ENCODE measurements at places on chromosomes 1 and 21. TPM values are rescaled to one million over a fixed set of nuclear protein-coding genes. Genes with fewer than 3 reads are reported as not detected.

Gene CLEC20A
- not detected for total RNA-seq

Gene CELA3A
- total RNA-seq, result 4.8 TPM

Gene ZC3H12A
- total RNA-seq, result 1.8 TPM

Gene ADGRL4
- 33.0 TPM for total RNA-seq

Gene OLFM3
- total RNA-seq, result not detected

DNA sequence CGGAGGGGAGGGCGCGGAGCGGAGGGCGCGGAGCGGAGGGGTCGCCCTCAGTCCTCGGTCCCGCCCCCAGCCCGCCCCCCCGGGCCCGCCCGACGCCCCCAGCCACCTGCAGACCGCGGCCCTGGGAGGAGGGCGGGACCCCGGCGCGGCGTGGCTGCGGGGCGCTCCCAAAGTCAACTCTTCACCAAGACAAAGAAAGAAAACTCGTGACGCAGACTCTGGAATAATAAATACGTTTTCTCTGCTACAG is 1.2 kb downstream of the HES4 start:
- DNase-seq, result no peak

DNA sequence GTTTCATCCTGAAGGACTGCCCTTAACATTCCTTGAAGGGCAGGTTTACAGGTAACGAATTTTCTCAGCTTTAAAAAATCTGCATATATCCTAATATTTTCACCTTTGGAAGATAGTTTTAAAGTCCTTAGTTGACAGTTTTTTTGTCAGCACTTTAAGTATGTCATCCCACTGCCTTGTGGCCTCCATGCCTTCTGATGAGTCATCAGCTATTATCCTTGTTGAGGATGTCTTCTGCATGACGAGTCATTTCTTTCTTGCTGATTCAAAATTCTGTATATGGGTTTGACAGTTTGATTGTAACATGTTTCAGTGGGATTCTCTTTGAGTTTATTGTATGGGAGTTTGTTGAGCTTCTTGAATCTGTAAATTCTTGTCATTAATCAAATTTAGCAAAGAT is 500.6 kb downstream of the DISC1 start:
- no peak for DNase-seq

- no peak for DNase-seq
These were observed 201.5 kb upstream of the C1orf174 start for GRCh38 chr1:4101459-4102161.

GRCh38 chr1:70874818-70875217 is 172.8 kb downstream of the PTGER3 start:
- DNase-seq, result no peak

GRCh38 chr1:202045705-202046104 is 35.3 kb downstream of the ELF3 start:
- DNase-seq, result no peak

DNA sequence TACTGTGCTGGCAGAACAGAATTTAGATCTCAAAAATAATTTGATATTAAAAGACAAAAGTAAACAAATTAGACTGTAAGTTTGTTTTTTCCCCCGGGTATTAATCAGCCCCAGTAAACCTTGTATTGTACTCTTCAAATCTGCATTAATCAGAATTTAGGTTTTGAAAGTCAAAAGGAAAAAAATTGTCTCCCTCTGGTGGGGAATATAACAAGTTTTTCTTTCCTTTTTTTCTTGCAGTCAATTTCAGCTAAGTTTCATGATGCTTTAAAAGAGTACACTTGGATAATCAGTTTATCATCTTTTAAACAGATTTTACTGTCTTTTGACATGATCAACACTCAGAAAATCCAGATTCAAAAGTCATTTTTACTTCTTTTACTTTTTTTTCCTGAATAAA is 134.5 kb upstream of the PKN2 start:
- DNase-seq, result no peak

- DNase-seq, result no peak
These were observed 66.3 kb upstream of the PPP2R5A start for GRCh38 chr1:212218911-212219310.

DNA sequence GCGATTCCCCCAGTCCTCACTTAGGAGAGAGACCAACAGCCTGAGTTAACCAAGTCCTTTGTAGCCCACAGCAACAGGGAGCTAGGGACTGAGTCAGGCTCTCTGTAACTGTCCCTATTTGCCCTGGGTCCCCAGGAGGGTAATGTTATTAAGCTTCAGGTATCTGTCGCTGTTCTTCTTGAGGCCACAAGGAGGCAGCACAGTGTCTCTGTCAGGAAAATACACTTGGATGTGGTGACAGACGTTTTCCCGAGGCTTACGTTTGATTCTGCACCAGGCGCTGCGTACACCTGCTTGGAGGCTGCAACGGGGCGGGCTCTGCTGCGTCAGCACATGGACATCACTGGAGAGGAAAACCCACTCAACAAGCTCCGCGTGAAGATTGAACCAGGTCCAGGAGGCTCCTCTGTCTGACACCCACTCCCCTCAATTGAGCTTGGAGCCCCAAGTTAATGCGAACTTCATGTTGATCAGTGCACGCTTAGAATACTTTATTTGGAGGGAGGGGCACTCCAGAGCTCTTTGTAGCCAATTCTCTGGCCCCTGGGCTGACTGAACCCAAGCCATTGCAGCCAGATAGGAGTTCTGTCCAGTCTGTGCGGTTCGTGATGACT is 10.7 kb upstream of the ELF3 start:
- DNase-seq, result no peak

GRCh38 chr1:23865543-23865930 is 2.6 kb downstream of the FUCA1 start:
- DNase-seq, result peak; percentile 32

DNA sequence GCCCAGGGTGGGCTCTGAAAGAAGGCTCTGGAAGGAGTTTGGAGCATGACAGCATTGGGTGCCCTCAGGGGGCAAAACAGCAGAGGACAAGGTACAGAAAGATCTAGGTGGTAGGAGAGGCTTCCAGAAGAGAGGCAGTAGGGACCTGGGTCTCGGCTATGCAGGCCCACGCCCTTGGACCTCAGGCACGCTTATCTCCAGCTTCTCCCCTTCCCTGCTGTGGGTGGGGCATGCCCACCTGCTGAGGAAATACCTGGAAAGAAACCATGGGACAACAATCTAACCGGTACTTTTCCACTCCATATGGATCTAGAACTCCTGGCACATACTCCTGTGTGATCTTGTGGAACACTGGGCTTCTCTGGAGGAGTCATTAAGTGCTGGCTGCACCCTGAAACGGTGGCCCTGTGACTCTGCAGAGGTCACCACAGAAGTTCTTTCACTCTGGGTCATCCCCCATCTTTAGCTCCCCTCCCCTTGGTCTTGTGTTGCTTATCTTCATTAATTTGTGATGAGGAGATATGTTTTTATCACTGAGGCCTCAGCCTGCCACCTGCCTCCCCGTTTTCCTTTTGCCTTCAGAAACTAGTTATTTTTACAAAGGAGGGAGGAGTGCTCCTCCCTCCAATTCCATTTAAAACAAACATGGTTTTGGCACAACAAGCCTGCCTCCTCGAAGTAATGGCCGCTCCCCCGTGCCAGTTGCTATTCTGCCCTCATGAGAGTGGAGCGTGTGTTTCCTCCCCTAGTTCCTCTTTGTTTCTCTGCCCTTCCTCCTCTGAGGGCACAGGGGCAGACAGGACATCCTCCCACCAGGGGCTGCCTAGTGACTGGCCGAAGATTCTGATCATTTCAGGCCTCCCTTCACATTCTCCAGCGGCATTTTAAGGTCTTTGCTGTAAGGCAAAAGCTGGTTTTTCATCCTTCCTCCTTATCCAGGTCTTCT is 78.0 kb upstream of the ATP5PO start:
- DNase-seq, result no peak

DNA sequence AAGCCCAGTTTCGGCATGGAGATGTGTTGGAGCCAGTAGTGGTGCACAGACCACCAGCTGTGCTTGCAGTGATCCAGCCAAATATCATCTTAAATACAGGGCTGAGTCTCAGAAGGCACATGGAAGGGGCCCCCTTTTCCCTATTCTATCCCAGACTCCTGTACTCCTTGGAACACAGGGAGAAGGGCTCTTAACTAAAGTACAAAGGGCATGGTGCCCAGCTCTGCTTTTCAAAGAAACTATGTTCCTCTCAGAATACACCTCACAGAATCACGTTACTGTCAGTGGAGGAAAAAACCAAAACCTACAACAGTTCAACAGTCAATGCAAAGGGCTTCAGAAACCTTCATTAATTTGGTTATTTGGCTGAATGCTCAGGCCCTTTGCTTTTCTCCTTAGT is 180.6 kb upstream of the C1orf105 start:
- DNase-seq, result no peak

- DNase-seq, result no peak
These were observed 51.6 kb upstream of the DESI2 start for GRCh38 chr1:244601336-244601735.

GRCh38 chr1:170200621-170201397 is 55.0 kb downstream of the NTMT2 start:
- DNase-seq, result no peak

- peak; percentile 55 for DNase-seq
These were observed 237.1 kb downstream of the HHIPL2 start for GRCh38 chr1:222310836-222311235.

DNA sequence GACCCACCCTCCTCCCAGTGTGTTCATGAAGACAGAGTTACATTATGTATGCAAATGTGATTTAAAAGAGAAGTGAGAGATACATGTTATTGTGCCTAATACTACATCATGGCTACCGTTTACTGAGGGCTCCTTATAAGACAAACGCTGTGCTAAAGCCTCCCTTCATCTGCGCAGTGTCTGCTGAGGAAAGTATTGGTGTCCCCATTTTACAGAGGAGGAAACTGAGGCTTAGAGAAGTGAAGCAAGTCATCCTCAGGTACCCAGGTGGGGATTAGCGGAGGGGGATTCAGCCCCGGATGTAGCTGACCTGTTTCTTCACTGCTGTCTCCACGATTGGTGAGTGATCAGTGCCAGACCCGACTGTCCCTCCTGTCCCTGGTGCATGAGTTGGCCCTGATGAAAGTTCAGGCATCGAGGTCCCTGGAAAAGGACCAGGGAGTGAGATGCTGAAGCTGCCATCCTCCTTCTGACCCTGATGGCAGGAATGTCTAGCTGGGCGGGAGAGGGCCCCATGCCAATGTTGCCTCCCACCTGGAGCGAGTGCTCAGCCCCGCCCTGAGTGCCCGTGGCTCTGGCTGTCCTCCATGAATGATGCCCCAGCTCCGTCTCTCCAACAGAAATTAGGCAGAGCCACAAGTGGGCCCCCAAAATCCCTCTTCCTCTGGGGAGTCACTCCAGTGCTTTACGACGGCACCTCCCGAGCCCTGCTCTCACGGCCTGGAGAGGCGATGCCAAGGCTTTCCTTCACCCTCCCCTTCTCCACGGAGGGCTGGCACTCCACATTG is 204.7 kb downstream of the KAZN start:
- no peak for DNase-seq
